Stimulated activated CD4-positive, alpha-beta T cell treated with anti-CD3 and anti-CD28 coated beads, Interleukin-1b, Interleukin-23, amount 100 ng/mL, for 48 hours (primary cell): ENCODE measurements at places on chromosomes 3 and 15.
A peak's percentile ranks its signal among the peaks of the same experiment; 100 is the strongest.

DNA sequence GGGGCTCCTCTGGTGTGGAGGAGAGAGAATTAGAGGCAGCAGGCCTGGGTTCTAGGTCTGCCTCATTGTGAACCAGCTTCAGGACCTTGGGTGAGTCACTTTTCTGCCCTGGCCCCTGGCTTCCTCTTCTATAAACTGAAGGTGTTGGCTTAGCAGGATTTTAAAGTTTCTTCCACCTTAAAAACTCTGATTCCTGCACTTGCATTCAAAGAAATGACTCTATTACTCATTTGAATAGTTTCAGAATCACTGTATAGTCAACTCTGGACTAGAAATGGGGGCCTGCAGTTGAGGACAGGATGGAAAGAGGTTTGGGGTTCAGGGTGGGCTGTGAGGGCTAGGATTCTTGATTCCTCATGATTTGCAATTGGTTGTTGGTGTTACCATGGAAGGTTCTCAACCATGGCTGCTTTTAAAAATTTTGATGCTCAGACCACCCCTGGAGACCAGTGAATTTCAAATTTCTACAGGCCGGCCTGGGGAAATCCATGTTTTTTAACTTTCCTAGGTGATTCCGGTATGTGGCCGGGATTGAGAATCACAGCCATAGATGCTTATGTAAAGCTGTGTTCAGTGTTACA is 19.9 kb downstream of the SMAD3 start:
- peak; percentile 79 for DNase-seq

DNA sequence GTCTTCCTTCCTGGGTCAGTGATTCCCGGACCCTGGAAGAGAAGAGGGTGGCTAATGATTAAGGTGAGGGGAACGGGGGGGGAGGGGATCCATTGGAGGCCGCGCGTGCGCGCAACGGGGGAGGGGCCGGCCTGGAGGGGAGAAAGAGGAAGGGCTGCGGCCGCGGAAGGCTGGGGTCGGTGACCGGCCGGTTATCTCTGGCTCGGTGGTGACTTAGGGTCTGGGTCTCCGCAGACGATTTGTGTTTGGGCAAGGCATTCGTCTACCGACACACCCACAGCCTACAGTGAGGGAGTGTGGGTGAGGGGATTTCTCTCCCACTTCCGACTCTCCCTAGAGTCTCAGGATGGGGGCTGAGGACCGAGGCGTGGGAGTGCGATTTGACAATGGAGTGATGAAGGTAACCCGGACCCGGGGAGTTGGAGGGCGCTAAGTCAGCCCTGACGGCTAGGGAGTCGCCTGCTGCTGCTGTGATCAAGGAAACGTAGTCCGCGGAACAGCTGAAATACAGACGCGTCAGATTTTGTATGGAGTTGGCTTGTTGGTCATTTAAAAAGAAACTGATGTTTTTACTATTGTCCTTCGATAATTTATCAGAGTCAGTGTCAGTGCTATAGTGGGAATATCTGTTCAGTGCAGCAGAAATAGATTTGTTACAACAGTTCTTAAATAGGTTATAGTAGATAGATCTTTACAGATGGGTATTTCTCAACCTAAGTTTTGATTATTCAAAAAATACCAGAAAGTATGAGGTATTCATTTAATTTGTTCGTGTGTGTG is 733 bp downstream of the RNF111 start:
- DNase-seq = peak; percentile 40

GRCh38 chr15:67462875-67463274 is 58.1 kb upstream of the C15orf61 start:
- DNase-seq = no peak

- DNase-seq = no peak
Measured at GRCh38 chr3:170180079-170180907, 1.2 kb downstream of the PHC3 start.

DNA sequence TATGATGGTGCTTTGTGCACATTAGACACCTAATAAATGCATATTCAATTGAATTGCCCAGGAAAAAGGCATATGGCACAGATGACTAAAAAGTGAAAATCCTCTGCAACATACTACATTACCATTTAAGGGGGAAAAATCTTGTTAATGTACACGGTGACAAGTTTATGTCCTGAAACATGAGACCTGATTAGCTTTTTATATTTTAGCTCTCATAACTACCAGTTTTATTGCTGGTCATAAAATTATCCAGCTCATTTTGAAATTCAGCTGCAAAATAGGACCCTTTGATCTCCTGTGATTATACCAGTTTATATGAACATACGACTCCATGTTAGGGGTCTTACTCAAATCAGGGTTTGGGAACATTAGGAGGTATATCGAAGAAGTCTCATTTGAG is 684.6 kb upstream of the CCDC54 start:
- no peak for DNase-seq

DNA sequence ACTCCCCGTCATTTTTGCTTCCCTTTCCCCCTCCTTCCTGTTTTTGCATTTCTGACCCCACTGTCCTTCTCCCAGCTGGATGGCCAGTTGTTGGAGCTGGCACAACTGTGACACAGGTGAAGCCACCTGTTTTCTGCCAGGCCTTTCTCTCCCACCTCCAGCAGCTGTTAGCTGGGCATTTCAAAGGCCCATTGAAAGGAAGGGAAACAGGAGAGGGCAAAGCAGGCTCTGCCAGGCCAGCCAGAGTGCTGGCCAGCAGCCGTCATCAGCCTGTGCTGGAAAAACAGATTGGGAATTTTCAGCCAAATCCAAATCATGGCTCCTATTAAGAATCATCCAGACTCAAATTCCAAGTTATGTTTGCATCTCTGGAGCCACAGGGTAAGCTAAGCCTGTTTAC is 155.2 kb upstream of the C2CD4B start:
- DNase-seq = no peak

DNA sequence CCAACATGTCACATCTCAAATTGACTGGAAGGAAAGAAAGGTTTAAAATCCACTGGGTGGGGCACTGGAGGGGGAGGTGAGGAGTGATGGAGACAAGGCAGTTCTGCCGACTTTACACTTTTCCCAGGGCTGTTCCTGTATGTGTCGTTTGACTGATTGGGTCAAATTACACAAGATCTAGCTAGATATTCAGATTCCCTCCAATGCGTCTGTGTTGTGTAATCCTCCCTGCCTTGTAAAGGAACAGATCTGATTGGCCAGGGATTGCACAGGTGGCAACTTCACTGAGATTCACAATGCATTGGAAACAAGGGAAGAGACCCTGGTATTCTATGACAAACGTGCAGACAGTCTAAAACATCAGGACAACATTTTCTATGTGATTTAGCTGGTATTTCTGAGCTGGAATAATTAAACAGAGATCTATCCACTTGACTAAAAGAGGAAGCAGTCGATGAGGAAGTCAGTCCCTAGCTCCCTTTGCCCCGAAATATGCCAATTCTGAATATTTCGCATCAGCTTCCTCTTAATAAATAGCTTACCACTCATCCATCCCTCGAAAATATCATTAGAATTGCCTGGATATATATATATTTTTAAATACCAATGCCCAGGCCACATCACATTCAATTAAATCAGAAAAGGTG is 312.9 kb downstream of the RORA start:
- DNase-seq = no peak

DNA sequence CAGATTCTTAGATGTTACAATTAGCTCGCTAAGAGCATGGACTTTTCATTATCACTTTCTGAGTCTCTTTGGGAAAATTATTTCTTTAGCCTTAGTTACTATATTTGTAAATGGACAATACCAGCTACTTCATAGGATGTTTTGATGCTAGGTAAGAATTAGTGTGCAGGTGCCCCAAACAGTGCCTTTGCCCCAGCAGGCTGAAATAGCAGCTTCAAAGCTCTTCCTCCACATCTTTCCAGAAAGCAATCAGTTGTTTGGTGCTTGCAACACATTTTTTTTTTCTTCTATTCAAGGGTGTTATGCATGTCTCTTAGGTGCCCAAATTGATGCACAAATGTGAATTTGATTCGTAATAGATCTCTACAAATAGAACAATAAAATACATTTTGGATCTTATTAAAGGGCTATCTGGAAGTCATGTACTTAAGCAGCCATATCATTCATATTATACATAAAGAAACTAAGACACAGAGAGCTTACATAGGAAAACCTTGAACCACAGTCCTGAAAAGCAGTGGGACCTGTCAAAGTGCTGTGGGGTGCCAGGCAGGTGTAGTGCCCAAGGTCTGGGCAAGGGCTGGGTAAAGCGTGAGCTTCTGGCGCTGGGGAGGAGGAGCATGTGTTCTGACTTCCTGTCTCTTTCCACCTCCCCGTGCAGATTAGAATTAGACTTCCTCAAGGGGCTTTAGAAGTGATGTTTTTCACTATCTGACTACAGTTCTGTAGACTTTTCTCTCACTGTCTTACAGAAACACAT is 62.9 kb downstream of the FNDC3B start:
- no peak for DNase-seq

DNA sequence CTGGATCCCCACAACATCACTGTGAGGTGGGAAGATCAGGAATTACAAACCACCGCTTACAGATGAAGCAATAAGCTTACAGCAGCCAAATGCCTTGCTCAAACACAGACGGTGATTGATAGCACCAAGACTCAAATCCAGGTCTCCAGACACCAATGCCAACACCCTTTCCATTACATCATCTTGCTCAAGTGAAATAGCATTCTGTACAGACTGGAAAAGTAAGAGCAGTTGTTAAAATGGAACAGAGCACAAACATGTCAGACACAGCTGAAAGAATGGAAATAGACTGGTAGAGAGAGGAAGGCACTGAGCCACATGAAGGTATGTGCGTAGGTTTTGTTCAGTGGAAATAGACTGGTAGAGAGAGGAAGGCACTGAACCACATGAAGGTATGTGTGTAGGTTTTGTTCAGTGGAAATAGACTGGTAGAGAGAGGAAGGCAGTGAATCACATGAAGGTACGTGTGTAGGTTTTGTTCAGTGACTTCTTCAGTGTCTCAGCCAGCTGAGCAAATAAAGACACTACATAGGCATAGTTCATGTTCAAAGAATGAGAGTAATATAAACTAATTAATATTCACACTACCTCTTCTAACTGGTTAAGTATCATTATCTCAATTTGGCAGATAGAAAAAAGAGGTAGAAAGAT is 15.6 kb downstream of the CLDN1 start:
- peak; percentile 16 for DNase-seq

- no peak for DNase-seq
Measured at GRCh38 chr3:11845651-11846050, 1.0 kb downstream of the TAMM41 start.

DNA sequence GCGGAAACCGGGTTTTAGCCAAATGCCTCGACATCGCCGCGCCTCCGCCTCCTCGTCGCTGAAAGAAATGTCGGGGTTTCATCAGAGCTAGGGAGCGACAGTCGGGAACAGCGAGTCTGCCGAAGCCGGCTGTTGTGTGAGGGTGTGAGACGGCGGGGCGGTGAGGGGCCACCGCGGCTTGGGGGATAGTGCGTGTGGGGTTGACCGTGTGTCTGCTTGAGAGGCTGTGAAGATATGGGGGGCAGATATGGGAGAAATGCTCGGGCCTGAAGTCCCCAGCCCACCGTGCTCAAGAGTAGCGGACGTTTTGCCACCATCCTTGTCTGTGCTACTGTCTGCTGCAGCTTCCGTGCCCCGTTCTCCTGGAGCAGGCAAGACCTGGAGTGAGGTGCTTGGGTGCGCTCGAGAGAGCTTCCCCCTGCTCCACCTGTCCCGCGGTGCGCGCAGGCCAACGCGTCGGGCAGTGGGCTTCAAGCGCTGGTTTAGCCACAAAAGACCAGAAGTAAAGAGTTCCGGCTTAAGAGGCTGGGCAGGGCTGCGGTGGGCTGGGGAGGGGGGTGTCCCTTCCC is 716 bp upstream of the ISLR2 start:
- no peak for DNase-seq

GRCh38 chr3:12632523-12632922 is 31.4 kb downstream of the RAF1 start:
- DNase-seq = no peak

- DNase-seq = no peak
Measured at GRCh38 chr15:29377161-29377560, 107.5 kb upstream of the NSMCE3 start.

DNA sequence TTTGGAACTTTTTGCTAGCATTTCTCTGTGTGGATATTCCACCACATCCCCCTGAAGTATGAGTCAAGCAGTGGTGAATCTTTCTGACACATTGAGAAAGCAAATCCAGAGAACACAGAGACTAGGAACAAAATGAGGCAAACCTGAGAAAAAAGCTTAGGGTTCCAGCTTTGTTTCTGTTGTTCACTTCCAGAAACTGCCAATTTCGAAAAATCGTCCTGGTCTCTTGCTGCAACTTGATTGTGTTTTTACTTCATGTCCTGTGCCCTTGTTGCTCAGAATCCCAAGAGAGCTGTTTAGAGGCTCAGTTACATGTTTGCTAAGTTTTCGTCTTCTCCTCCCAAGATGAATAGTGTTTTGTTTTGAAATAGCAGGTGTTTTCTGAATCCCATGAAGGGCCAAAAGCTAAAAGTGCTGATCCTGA is 13.7 kb downstream of the MAP2K1 start:
- no peak for DNase-seq

DNA sequence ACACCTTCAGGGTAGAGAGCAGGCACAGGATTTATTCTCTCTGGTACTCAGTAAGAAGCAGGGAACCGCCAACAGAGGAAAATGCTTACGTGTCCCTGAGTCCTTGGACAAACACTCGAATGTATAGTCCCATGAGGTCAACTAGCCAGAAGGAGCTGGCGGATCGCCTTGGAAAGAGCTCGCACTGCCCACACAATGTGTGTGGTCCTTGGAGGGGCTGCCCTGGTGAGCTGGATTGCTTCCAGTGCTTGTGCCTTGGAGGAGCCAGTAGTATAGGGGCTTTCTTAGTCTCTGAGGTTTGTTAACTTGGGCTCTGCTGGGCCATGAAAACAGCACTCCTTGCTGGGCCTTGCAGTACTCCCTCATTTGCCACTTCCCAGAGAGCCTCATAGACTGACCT is 40.7 kb upstream of the VILL start:
- no peak for DNase-seq

DNA sequence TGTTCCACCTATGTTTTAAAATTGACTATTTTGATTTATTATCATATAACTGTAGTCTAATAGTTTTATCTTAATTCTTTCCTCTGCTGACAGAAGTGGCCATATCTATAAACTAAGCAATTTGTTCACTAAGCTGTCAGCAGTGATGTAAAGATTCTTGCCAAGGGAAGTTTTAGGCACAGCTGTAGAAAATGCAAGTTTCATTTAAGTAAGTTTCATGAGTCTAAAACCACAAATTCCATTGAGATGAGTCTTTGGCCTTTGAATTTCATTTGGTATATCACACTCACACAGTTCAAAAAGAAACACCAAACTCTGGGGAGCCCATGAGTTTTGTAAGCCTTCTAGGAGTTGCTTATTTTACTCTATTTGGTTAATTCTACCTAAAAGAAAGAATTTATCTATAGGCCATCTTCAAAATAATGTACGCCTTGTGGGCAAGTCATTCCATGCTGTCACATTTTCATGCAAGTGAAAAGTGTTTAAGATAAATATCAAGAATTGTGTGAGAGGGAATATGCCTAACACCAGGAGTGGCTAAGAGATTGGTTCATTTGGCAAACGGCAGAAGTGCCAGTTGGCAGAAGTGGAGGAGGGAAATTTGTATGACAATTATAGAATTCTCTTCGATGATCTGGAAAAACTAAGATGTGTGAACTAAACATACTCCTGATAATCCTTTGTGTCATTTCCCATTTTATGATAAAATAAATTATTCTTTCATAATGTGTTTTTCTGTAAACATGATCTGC is 292.9 kb downstream of the ZIC4 start:
- no peak for DNase-seq

- no peak for DNase-seq
Measured at GRCh38 chr3:3196148-3196861, 16.8 kb upstream of the CRBN start.
